ENCODE measurements at places on chromosomes 6 and 20.
A peak's percentile ranks its signal among the peaks of the same experiment; 100 is the strongest.

DNA sequence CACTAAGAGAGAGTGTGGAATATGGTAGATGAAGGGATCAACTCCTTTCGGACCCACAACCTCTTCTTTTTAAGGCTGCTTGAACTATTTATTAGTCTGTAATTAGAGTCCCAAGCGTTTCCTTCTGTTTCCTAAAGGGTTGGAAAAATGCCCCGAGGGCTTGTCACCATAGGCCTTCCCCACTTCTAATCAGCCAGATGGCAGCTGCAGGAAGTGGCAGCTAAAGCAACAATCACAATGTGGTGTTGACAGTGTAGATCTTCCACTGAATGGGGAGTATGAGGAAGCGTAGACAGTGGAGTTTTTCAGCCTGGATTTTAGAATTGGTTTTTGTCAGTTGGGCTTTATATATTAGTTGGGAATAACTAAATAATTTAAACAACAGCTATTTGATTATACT, 40.6 kb downstream of the SLC35D3 start:
- DNase-seq: no peak

DNA sequence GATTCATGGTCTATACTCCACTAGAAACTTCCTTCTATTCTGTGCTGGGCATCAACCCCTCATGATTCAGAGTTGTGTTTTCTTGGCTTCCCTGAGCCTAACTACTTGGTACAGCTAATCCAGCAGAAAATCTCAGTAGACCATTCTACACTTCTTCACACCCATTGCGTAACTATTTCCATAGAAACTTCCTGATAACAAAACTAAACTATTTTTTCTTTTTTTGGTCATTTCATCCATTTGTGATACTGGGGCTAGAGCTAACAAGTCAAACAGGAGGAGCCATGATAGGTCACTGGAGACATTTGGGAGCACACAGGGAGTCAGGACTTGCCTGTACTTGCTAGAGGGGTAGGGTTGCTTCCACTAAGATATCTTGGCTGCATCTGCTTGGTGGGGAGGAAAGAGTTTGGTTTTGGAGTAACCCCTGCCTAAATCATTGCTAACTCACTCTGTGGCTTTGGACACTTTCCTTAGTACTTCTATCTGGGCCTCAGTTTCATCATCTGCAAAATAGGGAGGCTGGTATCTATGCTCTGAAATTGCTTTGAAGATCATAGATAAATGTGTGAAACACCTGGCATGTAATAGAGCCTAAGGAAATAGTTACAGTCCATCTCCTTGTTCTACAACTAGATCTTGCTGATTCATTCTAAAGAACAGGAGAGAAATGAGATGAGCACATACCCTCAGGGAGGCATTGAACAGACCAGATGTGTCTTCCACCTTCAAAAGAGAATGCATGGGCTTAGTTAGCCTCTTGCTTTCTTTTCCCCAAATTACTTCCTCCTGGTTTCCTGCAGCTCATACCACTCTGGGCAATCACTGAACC, 127.9 kb upstream of the ADGRF1 start:
- peak; percentile 85 for DNase-seq

- no peak for DNase-seq
Observed at GRCh38 chr20:23159256-23159946, 73.3 kb upstream of the CD93 start.

DNA sequence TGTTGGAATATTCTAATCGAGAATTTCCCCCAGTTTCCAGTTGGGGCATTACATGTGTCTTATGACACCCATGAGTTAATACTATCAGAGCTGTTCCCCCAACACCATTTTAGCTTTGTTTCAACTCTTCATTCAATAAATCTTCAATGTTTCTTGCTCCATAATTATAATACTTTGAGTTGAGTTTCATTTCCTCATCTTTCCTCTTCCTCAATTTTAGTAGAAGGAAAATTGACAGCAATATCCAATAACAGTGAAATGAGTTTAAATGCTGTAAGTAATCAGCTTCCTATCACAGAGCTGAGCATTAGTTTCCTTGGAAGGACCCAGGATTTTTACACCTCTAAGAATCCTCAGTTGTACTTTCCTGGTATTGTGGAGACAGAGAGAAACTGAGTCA, 1.0 kb upstream of the STMND1 start:
- DNase-seq: no peak

- DNase-seq: no peak
Observed at GRCh38 chr20:21682521-21682954, 22.9 kb upstream of the PAX1 start.

GRCh38 chr6:38115626-38116008, 296.1 kb downstream of the ZFAND3 start:
- no peak for DNase-seq

GRCh38 chr6:91462241-91462640, 875.4 kb upstream of the MAP3K7 start:
- no peak for DNase-seq

DNA sequence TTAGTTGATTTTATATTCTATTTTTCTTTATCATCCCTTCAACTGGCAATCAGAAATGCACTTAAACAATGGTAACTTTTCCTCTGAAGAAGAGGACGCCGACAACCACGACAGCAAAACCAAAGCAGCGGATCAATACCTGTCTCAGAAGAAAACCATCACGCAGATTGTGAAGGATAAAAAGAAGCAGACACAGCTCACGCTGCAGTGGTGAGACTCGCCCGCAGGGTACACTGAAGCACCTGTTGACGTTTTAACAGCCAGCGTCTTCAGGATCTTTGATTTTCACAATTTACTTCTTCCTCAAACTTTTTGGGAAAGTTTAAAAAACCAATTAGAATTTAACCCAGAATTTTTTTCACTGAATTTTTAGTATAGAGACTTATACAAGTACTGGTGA, 701 bp downstream of the RFX6 start:
- DNase-seq: no peak

DNA sequence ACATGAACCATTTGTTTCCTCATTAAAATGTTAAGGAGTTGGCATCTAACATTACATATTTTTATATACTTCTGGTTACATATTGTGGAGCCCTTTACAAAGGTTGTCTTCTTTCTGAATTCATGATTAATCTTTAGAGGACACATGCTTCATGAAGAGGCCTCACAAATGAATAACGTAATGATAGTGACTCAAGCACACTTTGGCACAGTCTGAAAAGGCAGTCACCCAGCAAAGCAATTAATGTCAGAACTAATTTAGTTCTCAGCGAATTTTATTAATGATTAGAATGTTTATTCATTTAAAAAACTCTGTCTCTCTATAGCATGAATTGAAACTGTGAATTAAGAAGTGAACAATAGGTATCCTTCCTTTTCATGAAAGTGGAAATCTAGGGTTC, 854.2 kb downstream of the PHF3 start:
- DNase-seq: no peak
